ENCODE measurements at places on chromosomes 16 and 17.

DNA sequence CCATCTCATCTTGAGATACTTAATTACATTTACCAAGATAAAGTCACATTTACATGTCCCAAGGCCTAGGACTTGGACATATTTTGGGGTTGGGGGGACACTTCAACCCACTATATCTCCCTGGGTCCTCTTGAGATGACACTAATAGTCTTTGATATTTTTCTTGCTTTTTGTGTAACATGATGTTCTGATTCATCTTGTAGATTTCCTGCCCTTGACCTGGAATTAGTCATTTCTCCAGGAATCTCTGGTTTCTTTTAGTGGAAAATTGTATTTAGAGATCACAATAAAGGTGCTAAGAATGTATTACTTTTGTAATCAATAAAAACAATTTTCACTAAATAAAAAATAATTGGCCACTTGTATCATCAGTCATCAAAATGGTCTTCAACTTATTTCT, 157.3 kb downstream of the VPS53 start:
- no peak for DNase-seq

DNA sequence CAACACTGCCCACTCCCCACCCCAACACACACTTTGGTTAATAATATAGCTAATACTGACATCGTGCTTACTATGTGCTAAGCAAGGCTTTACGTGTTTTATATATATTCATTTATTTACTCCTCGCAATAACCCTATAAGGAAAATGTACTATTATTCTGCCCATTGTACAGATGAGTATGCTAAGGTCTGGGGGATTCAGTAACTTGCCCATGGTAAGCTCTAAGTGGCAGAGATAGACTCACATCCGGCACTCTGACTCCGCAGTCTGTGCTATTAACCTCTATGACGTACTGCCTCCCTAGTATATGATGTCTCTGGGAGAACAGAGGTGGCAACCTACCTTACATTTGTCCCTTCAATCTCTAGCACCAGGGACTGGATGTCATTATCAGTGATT, 12.7 kb downstream of the CFAP20 start:
- DNase-seq: no peak

DNA sequence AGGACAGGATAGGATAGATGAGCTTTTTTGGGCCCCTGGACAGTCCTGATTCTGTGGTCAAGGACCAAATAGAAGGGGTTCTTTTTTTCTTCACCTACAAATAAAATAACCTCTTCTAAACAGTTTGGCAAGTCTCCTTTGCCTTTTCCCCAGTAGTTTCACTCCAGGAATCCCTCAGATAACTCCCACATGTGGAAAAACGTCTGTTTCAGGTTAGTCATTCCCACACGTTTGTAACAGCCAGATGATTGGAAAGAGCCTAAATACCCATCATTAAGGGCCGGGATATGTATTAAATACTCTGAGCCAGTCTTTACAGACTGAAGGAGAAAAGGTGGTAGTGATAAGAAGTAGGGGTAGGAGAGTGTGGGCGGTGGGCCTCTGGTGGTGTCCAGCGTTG, 58.3 kb downstream of the PLD6 start:
- no peak for DNase-seq

DNA sequence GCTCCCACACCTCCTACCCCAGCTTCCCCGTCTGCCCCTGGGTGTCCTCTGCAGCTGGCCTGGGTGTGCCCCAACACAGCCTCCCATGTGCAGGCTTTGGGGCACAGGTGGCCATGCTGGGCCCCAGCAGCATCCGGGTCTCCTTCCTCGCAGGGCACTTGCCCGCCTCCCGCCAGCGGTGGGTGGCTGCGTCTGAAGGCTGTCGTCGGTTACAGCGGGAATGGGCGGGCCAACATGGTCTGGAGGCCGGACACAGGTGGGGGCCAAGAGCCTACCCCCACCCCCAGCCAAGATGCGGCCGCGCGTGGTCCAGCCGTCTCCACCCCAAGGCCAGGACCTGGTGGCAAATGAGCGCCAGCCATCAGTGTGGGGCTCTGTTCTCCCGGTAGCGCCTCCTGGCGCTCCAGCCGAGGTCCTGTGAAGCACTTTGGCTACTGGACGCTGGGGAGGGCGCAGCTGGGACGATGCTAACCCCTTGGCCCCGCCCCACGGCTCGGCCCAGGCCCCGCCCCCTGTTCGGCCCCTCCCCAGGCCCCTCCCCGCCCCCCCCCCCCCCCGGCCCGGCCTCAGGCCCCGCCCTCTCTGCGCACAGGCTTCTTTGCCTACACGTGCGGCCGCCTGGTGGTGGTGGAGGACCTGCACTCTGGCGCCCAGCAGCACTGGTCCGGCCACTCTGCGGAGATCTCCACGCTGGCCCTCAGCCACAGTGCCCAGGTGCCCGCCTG, 7.3 kb upstream of the RHOT2 start:
- DNase-seq: peak; percentile 97

DNA sequence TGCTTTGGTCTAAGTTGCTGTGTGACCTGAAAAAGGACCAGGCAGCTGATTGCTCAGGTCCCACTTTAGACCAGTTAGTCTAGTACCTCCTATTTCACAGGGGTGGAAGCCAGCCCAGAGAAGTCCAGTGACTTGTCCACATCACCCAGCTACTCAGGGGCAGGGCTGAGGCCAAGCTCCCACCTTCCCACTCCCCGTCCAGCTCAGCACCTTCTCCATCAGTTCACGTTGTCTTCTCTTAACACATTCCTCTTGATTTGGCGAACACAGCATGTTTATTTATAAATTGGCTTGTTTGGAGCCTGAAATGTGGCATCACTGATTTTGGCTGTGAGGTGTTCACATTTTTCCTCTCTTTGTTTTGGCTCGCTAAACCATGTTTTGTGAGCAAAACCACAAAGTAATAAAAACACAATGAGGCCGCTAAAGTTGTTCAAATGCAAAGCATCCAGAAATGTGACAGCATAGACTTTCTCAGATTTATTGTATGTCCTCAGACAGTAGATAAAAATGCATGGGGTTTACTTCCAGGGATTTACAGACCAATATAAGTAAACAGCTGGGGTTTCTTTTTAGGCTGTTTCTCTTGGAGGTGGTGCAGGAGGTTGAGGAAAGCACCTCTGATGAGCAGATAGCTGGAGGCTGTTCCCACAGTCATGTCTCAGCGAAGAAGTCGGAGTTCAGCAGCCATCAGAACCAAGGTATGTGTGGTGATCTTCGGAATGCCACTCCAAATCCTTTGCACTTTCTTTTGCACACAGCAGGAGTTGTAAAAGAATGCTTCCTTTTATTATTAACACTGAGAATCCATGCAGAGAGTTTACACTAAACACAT, 88.4 kb downstream of the PLXDC1 start:
- no peak for DNase-seq

DNA sequence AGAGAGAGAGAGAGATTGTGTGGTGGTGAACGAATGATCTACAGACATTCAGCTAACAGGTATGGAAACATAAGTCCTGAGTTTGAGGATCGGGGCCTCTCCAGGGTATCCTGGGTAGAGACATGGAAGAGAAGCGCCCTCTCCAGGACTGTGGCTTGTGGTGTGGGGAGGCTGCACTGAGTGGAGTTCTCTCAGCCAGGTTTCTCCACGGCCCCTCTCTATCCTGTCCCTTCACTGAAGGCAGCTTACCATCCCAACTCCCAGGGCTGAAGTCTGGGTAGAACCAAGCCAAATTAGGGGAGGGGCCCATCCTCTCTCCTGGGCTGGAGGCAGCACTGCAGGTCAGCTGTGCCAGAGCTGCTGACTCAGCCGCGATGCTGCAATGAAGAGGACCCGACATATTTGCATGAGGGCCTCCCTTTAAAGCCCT, 6.2 kb downstream of the C1QL1 start:
- no peak for DNase-seq

GRCh38 chr17:40266882-40267281, 20.8 kb upstream of the CDC6 start:
- no peak for DNase-seq

DNA sequence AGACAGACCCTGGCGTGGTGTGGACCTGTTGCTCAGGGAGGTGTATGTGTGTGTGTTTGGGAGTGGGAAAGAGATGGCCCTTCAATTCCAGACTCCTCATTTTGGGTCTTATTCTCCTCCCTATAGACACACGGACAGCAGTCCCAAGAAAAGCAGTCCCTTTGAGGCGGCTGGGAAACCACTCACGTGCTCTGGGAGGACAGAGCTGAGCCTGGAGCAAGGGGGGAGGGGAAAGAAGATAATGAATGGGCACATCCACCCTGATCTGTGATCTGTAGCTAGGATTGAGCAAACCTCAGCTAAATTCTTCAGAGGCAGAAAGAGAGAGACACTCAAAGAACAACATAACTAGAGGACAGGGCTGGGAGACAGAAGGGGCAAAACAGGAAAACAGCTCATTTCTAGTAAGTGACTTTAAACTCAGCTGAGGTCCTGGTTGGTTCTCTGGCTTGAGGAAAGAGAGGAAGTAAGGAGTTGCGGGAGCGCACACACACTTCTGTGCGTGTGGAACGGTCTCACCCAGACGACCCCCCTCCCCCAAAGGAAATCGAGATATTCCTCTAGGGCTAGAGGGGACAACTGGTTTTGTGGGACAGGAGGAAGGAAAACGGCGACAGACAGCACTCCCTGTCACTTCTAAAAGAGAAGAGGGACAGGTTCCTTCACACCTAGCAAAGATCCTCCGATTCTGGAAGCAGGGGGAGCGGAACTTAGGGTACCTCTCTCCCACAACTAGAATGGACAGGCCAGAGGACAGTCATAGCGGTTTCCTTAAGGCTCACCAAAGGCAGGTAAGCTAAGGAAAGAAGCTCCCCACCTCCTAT, 658 bp downstream of the RAB5C start:
- peak; percentile 54 for DNase-seq

DNA sequence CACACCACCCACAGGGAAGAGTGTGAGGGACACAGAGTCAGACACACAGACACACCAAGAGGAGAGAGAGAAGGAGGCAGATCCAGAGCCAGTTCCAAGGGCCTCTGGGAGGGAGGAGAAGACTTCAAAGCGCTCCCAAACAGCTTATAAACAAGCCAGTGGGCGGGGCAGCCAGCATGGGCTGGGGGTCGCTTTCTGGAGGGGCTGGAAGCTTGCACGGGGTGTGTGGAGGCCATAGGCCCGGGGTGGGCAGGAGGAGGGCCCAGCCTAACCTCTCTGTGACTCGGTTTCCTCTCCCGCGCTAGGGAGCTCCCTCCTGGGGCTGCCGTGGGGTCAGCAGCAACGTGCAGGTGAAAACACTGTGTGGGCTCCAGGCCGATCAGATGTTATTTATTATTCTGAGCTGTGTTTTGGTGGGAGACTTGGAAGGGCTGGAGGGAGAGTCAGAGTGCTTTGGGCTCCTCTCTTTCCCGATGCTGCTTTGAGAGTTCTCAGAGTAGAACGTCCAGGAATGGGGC, 2.5 kb upstream of the WFIKKN2 start:
- DNase-seq: no peak

- peak; percentile 32 for DNase-seq
Measured at GRCh38 chr17:66494023-66494803, 191.8 kb downstream of the PRKCA start.

DNA sequence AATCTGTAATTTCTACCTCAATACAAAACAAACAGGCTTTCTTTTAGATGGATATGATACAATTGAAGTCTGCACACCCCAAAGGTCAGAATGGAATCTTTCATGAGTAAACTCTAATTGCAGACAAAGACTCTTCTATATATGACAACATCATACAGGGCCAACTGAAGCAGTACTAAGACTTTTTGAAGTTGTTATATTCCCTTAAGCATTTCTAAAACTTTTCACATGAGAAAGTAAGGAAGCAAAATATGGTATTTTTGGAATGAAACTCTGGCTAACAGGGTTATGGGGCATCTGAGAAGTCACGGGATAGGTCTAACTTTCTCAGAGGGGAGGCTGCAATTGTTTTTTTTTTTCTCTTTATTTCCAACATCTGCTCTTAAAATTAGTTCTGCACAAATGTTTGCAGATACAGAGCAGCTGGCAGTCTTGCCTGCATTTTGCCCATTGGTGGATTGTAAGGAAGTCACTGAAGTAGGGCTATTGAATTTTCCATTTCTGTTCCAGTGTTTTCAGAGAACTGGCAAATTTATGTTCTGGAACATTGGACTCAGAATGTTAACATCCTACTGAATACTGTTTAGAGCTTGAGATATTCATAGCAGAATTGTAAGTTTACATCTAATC, 59.1 kb downstream of the SSH2 start:
- no peak for DNase-seq

- DNase-seq: no peak
Measured at GRCh38 chr16:17802571-17802970, 331.8 kb upstream of the XYLT1 start.

DNA sequence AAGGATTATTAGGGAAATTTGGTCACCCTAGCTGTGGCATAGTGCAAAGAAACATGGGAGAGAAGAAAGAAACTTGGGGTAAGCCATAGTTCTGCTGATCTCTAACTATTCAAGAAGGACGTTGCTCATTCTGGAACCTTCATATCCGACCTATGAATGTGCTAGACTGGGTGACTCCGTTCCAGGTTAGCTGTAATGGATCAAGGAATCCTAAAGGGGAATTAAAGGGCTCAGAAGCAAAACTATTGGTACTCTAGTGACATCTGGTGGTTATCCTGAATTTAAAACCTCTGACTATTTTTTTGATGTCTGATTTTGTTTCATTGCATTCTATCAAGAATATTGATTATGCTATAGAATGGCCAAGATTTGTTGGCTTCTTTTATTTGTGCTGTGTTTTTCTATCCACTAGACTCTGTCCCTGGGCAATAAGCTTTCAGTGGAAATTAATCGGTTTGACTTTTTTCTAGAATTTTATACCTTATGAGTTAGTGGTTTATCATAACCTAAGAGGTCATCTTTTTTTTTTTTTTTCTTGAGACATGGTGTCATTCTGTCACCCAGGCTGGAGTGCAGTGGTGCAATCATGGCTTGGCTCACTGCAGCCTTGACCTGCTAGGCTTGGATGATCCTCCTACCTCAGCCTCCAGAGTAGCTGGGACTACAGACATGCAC, 19.5 kb downstream of the PCTP start:
- peak; percentile 74 for DNase-seq

DNA sequence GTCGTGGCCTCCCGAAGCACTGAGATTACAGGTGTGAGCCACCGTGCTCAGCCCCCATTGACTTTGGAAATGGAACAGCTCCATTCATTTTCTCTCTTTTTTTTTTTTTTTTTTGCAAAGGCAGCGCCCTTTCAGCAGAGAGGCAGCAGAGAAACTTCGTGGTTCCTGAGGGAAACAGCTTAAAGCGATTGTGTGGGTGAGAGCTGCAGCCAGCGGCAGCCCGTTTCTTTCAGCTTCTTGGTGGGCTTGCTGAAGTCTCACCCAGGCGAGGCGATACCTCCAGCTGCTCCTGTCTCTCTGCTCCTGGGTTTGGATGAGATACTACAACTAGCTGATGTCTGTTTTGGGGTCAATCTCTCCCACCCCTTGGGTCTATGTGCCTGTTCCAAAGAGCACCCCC, 7.7 kb downstream of the KDM8 start:
- no peak for DNase-seq

GRCh38 chr16:20001856-20002707, 71.6 kb downstream of the GPR139 start:
- no peak for DNase-seq

DNA sequence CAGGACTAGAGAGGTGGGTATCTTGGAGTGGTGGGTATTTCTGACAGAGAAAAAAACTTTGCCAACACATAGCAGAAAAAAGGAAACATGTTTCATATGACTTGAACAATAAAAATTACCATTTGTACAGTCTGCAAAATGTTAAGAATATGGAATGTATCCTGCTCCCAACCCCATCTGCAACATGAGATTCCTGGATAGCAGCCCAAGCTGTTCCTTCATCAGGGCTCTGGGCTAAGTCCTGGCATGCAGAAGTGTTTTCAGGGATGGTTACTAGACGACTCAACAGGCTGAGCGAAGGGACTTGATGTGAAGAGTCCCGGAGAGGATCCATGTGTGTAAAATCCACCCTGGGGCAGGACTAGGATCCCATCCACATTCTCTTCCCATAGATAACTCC, 121.0 kb upstream of the IRX3 start:
- no peak for DNase-seq

GRCh38 chr16:46970089-46970488, 3.4 kb downstream of the DNAJA2 start:
- no peak for DNase-seq
